ENCODE measurements at places on chromosomes 5 and 9. TPM values are rescaled to one million over a fixed set of nuclear protein-coding genes. Genes with fewer than 3 reads are reported as not detected.

SLC6A3 gene
- 0.85 TPM for total RNA-seq

GRCh38 chr5:61617039-61617438 is 285.0 kb downstream of the ZSWIM6 start:
- DNase-seq, result no peak

DNA sequence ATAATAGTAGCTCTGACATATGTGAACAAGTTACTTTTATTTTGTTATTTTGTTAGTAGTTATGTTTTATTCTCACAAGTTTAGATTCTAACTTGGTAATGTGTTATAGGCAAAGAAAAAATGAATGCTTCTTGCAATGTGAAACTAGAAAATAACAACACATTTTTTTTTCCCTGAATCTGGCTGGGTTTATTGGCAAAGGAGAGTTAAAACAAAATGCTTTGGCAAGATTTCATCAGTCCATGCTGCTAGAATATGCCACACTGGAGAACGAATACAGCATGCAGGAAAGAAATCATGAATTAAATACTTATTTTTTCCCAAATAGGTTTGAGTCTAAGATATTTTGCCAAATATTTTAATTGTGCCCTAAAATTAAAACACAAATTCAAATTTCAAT is 1048.1 kb upstream of the ACO1 start:
- DNase-seq, result no peak

DNA sequence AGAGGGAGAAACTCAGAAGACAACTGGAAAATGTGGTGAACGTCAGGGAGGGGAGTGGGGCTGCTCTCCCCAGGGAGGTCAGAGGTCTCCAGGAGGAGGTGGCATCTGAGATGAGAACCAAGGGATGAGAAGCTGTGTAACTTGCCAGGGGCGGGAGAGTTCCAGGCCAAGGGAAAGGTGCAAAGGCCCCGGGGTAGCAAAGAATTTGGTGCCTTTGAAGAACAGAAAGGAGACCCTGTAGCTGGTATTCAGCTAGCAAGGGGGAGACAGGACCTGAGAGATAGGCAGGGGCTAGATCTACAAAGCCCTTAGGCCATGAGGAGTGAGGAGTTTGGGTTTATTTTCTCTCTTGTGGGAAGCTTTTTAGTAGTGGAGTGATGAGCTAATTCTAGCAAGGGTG is 3.3 kb downstream of the DNM1 start:
- no peak for DNase-seq

GRCh38 chr5:37071901-37072581 is 177.1 kb downstream of the CPLANE1 start:
- no peak for DNase-seq

NTRK2 gene
- total RNA-seq, result not detected

DNA sequence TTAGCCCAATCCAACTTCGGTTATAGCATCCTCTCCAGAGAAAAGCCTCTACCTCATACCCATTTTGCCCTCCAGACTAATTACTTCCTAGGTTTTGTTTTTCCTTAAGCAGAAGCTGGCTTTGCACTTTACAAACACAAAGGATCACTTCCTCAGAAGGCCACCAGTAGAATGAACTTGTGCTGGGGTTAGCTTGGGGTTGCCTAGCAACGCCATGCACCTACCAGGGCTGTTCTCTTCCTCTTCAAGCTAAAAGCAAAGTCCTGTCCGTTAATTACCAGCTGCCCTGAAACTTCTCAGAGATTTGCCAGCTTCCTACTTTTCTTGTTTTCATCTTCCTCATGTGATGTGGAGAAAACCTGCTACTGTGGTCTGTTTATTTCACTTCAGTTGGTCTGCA is 132.0 kb upstream of the WWC1 start:
- peak; percentile 84 for DNase-seq

GRCh38 chr9:121831869-121832268 is 180.4 kb downstream of the DAB2IP start:
- DNase-seq, result no peak

GRCh38 chr9:111897601-111898137 is 1.1 kb downstream of the UGCG start:
- no peak for DNase-seq

ZNF483 gene
- total RNA-seq, result 84.5 TPM

DNA sequence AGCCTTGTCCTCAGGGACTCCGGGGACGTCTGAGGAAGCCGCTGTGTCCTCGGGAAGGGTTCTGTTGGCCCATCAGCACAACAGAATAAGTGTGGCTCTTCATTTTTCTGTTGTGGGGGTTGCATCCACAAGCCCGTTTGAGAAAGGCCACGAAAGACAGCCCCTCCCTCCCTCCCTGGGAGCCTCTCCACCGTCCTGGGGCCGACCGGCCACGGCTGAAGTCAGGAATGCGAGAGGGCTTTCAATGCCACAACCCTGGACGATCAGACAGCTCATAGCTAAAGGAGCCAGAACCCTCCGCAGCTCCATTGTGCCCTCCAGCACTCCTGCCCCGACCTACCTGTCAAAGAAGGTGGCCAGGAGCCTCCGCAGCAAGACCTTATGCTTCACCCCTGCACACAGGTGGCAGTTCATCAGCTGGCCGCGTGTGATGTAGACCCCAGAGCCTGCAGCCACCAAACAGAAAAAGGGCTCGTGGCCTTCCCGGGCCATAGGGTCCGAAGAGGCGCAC is 52.4 kb upstream of the UBAC1 start:
- no peak for DNase-seq

- peak; percentile 76 for DNase-seq
Observed at GRCh38 chr9:38682713-38683112, 37.2 kb downstream of the FAM240B start.

GRCh38 chr5:72653586-72653985 is 146.4 kb upstream of the ZNF366 start:
- DNase-seq, result no peak

DNA sequence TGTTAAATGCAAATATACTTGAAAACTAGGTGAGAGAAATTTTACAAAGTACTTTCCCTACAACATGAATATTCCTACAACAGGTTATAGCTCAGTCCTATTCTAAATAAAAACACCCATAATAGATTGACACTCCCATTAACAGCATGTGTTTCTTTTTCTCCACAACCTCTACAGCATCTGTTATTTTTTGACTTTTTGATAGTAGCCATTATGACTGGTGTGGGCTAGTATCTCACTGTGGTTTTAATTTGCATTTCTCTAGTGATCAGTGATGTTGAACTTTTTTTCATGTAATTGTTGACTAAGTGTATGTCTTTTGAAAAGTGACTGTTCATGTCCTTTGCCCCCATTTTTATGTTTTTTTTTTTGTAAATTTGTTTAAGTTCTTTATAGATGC is 1506.1 kb upstream of the CDH9 start:
- no peak for DNase-seq
